ENCODE measurements at places on chromosomes 12 and 14.

DNA sequence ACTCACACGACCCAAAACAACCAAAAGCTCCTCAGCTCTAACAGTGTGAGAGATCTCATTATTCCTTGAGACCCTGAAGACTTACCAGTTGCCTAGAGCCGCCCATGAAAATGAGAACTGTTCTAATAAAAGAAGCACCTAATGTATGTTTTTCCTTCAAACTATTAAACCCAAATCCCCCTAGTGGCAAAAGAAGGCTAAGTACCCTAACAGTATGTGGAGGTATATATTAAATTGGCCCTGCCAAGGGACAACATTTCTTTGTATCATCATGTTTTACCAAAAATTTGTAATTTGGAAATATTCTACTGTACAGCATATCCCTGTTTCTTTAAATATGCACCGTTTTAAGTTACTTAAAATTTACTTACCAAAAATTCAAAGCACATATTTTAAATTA lies 38.0 kb upstream of the PPFIA2 start:
- no peak for DNase-seq

DNA sequence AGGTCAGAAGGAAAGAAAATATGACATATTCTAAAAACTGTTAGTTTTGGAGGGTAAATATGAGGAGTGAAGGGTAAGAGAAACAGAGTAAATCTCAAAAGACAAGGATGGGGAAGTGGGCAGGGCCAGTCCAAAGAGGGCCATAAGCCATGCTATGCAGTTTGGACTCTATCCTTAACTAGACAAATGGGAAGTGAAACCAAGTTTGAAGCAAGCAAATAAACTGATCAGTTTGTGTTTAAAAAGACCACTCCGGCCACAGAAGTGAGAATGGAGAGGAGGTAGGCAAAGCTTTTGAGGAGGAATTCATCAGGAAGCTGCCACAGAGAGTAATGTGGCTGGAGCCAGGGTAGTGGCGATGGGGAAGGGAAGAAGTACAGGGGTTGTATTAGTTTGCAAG lies 37.5 kb upstream of the DAAM1 start:
- DNase-seq: no peak

GRCh38 chr14:68934066-68934465 lies 45.0 kb downstream of the ACTN1 start:
- no peak for DNase-seq

- DNase-seq: no peak
Observed at GRCh38 chr14:25522116-25522515, 472.2 kb upstream of the STXBP6 start.
